ENCODE measurements at places on chromosomes 1 and 21. TPM values are rescaled to one million over a fixed set of nuclear protein-coding genes. Genes with fewer than 3 reads are reported as not detected.

GRCh38 chr1:7561331-7561921 is 209.7 kb upstream of the VAMP3 start:
- DNase-seq, result no peak

GRCh38 chr1:43381612-43382011 is 8.0 kb downstream of the MED8 start:
- DNase-seq, result no peak

- DNase-seq, result no peak
Observed at GRCh38 chr1:193434319-193434718, 247.9 kb upstream of the B3GALT2 start.

Gene PROX1
- 0.13 TPM for total RNA-seq

Gene LRRC3
- total RNA-seq, result 0.31 TPM
